ENCODE measurements at places on chromosomes 5 and 9.

DNA sequence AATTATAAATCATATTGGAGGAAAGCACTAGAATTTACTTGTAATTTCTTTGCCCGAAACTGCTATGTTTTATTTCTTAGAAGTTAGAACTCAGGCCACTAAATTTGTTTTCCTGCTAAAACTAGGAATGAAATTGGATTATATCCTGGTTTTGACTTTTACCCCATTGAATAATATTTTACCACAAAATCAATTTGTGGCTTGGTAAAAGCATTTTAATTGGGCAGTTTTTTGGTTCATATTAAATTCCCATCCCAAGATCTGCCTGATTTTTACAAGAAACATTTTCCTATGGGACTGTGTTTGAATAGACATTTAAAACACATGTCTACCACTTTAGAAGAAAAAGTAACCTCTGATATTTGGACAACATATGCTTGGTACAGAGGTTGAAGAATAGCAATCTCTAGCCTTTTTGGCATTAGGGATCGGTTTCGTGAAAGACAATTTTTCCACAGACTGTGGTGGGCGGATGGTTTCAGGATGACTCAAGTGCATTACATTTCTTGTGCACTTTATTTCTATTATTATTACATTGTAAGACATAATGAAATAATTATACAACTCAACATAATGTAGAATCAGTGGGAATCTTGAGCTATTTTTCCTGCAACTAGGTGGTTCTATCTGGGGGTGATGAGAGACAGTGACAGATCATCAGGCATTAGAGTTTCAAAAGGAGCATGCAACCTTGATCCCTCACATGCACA lies 565.6 kb downstream of the PRR16 start:
- DNase-seq = no peak

GRCh38 chr5:131957721-131958441 lies 12.4 kb upstream of the MEIKIN start:
- no peak for DNase-seq

- no peak for DNase-seq
These were observed 95.5 kb upstream of the PHYKPL start for GRCh38 chr5:178327931-178328711.

DNA sequence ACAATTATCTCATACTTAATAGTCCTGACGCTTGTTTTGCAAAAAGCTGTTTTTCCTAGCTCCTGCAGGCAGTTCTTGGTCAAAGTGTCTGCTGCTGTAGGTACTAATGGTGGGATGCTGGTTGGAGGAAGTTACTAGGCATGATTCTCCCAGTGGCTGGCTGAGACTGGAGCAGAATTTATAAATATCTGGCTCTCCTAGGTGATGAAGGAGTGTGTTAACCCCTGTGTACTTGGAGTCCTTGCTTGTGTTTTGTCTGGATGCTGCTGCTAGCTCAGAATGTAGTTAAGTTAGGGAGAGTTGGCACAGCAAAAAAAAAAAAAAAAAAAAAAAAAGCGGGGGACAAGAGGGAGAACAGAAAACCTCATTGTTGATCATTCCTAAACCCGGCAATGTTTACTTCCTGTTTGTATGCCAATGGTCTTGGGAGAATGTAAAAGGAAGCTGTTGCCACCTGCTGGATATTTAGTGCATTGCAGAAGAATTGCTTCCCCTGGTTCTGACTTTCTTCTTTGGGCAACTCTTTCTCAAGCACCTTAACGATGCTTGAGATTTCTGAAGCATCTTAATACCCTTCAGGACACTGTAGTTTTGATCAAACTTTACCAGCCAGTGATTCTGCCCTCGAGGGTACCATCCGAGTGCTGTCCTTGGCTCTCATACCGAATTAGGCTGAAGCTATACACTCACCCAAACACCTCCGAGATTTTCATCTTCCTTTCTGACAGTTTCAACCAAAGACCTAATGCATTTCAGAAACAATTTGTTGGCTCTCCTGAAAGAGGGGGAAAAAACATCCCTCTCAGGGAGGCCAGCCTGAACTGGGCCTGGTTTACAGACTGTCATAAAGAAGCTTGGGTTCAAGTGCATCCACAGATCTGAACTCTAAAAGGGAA lies 71.7 kb upstream of the WWC1 start:
- peak; percentile 66 for DNase-seq

GRCh38 chr5:5203451-5203850 lies 63.3 kb downstream of the ADAMTS16 start:
- no peak for DNase-seq

DNA sequence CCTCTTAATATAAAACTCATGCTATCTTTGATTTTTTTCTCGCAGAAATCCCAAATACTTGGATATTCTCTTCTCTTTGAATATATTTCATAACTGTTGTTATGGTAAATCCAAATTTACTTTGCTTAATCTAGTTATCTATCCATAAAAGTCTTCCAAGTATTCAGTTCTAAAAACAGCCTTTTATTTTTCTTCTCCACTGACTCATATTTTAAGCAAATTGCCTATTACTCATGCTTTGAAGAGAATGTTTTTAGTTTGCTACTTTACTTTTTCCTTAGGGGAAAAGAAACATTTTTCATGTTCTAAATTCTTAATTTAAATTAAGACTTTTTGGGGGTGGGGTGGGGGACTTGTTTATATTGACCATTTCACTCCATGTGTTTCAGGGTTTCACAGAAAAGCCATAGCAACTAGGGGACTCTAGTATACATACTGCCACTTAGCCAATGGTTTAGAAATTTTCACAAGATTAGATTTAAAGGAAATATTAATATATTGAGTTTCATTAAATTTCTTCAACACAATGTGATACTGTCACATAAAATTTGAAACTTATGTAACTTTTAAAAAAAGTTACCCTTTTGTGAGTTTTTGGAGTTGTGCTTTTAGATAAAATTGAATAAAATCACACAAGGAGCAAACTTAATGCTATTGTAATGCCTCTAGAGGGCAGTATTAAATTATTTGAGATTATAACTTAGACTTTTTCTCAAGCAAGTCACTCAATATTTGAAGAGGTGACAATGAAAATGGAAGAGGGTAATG lies 545.8 kb upstream of the ARRDC3 start:
- DNase-seq = no peak

DNA sequence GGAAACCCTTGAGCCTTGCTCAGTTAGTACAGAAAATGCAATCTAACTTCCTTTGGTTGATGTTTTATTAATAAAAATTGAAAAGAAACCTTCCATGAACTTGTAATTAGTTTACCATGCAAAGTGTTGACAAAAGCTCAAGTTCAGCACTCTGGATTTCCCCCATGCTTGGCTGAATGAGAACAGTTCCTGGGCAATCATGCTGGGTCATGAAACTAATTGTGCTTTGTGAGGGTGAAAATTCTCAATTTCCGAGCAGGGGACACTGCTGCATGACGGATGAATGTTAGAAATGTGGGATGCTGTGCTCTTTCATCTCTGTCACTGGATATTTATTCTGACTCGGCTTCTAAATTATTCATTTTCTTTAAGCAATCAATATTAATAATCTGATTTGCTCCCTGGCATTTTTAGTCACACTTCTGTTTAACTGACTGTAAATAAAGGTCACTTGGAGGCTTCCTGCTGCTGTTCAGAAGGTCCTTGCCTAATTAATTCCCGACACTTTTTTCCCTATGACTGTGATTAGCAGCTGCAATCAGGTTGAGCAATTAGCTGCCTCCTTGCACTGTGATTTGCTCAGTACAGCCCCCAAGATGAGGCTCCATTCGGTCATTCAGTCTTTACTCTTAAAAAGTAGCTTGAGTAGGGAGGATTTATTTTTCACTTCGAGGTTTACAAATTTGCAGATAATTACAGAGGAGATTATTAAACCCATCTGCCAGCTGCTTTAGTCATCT lies 678.1 kb upstream of the ZNF608 start:
- DNase-seq = no peak

DNA sequence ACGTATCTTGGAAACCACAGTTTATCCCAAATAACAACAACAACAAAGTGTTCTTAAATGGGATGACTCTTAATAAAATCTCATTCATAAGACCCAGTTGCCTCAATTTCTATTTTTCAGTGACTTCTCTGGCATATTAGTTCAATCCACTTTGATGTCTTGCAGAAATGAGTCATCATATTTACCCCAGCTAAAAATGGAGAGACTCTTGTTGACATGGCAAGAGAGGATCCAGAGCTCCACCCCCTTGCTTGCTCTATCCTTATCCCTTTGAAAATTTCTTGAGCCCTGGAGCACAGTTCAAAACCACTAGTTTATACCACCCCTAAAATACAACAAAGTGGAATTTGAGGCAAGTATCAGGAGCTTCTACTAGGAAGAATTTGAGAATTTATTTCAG lies 20.8 kb downstream of the VCAN start:
- DNase-seq = no peak

DNA sequence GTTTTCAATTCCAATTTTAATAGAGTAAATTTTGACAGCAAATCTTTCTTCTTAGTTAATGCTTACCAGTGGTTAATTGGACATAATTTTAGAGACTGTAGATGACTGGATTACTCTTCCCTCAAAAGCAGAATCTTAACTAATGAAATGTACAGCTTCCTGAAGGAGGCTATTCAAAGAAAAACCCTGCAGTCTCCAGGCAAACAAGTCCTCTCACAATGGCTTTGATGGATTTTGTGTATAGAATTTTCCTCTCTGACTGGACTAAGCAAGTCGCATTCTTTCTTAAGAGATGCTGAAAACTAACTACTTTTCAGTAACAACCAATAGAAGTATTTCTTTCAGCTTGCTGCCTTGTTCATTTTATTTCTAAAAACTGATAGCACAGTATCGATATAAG lies 35.7 kb upstream of the TMED7 start:
- no peak for DNase-seq

GRCh38 chr5:96220610-96221390 lies 212.2 kb downstream of the PCSK1 start:
- DNase-seq = no peak

DNA sequence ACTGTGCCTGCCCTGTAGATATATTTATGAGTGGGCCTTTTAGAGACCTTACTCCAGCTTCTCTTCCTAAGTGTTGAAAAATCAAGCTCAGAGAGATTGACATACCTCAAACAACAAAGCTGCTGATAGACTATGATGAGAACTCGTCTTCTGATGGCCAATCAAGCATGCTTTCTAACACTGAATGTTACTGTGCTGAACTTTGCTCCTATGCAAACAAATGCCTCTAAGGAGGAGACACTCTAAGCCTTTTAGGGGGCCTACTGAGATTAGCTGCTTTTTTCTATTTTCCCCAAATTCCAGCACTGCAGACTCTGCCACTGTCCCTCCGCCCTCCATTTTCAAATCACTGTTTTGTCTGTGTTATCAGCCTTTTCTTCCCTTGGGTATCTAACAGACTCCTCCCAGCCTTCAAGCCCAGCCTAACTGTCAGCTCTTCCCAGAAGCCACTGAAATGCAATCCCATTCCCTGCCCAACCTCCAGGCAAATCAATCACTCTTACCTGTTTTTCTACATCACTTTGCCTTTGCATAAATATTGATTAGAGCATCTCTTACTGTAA lies 39.5 kb downstream of the TXNDC8 start:
- DNase-seq = no peak

- DNase-seq = no peak
These were observed 59.8 kb downstream of the CPLANE1 start for GRCh38 chr5:37189355-37189754.

DNA sequence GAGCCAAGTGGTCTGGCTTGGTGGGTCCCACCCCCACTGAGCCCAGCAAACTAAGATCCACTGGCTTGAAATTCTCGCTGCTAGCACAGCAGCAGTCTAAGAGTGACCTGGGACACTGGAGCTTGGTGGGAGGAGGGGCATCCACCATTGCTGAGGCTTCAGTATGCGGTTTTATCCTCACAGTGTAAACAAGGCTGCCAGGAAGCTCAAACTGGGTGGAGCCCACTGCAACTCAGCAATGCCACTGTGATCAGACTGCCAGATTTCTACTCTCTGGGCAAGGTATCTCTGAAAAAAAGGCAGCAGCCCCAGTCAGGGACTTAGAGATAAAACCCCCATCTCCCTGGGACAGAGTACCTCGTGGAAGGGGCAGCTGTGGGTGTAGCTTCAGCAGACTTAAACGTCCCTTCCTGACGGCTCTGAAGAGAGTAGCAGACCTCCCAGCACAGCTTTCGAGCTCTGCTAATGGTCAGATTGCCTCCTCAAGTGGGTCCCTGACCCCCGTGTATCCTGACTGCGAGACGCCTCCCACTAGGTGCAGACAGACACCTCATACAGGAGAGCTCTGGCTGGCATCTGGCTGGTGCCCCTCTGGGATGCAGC lies 18.2 kb upstream of the STK32A start:
- peak; percentile 20 for DNase-seq

- DNase-seq = no peak
These were observed 23.0 kb upstream of the ZNF782 start for GRCh38 chr9:96877269-96877668.

DNA sequence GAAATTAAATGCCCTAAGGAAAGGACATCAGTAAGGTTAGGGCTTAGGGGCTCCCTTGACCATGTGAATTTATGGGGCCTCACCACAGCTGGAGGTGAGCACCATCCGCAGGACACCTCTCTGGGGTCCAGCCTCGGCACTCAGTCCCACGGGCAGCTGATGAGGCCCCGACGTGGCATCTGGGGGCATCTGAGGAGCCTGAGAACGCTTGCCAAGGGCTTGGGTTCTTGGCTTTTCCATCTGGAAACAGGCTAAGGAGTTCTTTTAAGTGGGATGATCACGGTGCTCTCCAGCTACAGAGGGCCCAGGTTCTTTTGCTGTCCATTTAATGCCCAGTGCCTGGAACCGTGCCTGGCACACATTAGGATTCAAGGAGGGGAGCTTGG lies 3.6 kb downstream of the NKX2-5 start:
- DNase-seq = no peak

- DNase-seq = no peak
These were observed 59.5 kb upstream of the ERCC6L2 start for GRCh38 chr9:95815961-95816360.

- DNase-seq = no peak
These were observed 14.0 kb upstream of the CHD1 start for GRCh38 chr5:98942847-98943246.

- DNase-seq = peak; percentile 53
These were observed 20.1 kb downstream of the CXXC5 start for GRCh38 chr5:139668064-139668880.

Data from CD4-positive, alpha-beta T cell treated with Interleukin-17A for 1 hour (primary cell).